ENCODE measurements at places on chromosomes 3 and 15. TPM values are rescaled to one million over a fixed set of nuclear protein-coding genes. Genes with fewer than 3 reads are reported as not detected.

GRCh38 chr3:13385373-13385965 lies 34.7 kb downstream of the NUP210 start:
- no peak for DNase-seq

- DNase-seq: no peak
Observed at GRCh38 chr3:8882642-8883041, 80.6 kb downstream of the RAD18 start.

DNA sequence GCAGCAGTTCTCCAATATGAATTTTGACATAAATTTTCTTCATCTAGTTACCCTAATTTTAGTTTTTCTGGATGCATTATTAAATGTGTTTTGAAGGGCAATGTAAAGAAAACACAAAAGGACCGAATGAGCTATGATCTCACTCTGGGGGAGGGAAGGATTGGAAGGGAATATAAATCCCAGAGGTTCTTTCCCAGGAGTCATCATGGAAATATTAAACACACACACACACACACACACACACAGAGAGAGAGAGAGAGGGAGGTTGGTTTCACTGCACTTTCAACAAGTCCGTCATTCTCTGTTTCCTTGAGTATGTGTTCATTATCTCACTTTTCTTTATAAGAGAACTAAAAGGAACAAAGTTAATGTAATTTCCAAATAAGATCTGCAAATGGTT lies 70.7 kb upstream of the DCBLD2 start:
- DNase-seq: no peak

DNA sequence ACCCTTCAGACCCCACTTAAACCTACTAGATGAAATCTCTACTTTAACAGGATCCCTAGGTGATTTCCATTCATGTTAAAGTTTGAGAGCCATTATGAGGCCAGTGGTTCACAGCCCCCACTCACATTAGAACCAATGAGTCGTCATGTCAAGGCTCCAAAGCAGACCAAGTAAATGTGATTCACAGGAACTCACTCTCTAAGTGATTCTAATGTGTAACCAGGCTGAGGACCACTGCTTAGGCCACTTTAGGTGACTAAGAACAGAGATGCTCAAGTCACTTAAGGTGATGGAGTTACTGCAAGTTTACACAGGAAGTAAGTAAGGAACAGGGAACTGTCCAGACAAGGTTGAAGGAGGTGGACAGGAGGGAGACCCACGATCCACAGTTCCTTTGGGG lies 7.7 kb downstream of the GALNT15 start:
- no peak for DNase-seq

The VILL gene
- 29.7 TPM for polyA plus RNA-seq

Data from right lung (tissue), 10 donors.